BE2C (cell line): ENCODE measurements at places on chromosomes 1 and 21.

- peak; percentile 6 for DNase-seq
These were observed 1.7 kb downstream of the SLC19A1 start for GRCh38 chr21:45540601-45540970.

DNA sequence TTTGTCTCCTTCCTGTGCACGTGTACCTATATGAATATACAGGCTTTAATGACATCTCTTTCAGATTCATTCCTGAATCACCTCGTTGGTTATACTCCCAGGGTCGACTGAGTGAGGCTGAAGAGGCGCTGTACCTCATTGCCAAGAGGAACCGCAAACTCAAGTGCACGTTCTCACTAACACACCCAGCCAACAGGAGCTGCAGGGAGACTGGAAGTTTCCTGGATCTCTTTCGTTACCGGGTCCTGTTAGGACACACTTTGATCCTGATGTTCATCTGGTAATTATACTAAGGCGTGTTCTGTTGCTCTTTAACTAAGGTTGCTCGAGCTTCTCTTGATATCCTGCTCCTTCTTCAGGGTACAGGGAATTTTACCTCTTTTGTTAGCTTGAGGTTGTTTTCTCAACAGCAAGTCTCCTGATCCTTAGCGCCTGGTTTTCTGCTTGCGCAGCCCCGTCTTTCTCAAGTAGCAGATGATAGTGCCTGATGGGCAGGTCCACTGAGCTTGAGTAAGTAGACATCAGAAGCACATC lies 55.1 kb downstream of the SLC22A15 start:
- DNase-seq, result no peak

GRCh38 chr1:30320581-30320890 lies 402.8 kb downstream of the MATN1 start:
- no peak for DNase-seq

DNA sequence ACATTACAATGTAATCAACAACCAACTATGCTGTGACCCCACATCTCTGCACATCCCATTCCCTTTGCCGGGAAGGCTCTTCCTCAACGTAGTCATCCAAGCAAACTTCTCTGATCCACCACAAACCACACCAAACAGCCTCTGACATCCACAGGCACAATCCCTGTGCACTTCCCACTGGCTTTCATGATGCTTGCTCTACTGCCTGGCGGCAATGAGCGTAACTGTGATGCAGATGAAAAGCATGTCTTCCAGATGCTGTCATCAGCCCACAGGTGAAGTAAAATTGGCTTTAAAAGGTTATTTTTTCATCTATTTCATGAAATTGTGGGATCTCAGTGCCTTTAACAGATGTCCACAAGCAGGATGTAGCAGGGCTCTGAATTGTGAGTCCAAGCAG lies 635.2 kb downstream of the SMYD3 start:
- no peak for DNase-seq

- no peak for DNase-seq
These were observed 23.1 kb upstream of the PALMD start for GRCh38 chr1:99622702-99623347.

GRCh38 chr21:25513810-25514209 lies 93.5 kb downstream of the MRPL39 start:
- no peak for DNase-seq

- no peak for DNase-seq
These were observed 55.6 kb upstream of the MYOCOS start for GRCh38 chr1:171566467-171566866.

DNA sequence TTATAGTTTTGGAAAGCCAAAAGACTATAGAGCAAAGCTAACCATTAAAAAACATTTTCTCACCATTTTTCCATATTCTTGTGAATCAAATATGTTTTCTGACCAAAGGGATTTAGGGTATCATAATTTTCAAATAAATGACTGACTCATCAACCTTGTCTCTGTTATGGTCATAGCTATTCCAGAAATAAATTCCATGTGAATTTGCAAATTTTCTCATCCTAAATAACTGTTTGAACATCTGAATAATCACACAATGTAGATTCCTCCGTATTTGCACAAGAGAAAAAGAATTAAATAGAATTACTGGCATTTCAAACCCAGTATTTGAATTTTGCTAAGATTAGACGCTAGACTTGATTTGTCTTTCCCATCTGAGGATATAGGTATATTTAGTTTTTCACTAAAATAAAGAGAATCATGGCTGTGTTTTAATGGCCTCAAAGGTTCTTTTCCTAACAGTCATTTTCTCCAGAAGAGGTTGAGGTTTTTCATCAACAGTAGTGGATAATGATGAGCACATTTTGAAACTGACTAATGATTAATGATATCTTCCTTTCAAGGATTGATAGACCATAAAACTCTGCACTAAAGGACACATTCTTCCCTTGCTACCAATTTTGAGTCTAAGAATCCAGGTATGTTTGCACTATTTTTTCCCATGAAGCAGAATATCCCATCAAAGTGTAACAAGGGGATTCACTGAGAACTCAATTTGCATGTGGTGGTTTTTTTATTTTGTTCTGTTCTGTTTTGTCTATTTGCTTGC lies 9.5 kb upstream of the DUSP23 start:
- no peak for DNase-seq

- no peak for DNase-seq
These were observed 9.5 kb upstream of the C1orf174 start for GRCh38 chr1:3909615-3910014.

GRCh38 chr1:13535227-13535626 lies 21.4 kb upstream of the LRRC38 start:
- DNase-seq, result no peak

DNA sequence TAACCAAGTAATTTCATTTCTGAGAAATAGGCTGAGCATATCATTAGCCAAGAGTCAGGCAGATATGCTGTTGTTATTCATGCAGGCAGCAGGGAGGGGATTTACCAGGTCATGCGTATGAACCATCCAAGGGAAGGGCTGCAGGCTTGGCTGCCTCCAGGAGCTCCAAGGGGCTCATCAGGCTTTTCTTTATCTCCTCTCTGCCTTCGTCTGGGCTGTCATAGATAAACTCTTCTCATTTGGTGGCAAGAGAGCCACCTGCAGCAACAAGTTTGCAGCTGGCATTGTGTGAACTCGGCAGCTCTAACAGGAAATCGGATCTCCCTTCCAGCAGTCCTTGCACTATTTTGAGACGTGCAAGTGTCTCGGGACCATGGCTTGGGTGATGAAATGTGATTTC lies 7.5 kb downstream of the CCDC27 start:
- DNase-seq, result no peak

- no peak for DNase-seq
These were observed 18.7 kb downstream of the ADAMTS5 start for GRCh38 chr21:26948194-26948593.

- DNase-seq, result peak; percentile 20
These were observed 2.9 kb downstream of the ZBTB40 start for GRCh38 chr1:22454476-22455056.

- DNase-seq, result no peak
These were observed 14.3 kb upstream of the NMNAT2 start for GRCh38 chr1:183432548-183432875.

- peak; percentile 43 for DNase-seq
These were observed 17.7 kb upstream of the S100A7 start for GRCh38 chr1:153478047-153478691.

DNA sequence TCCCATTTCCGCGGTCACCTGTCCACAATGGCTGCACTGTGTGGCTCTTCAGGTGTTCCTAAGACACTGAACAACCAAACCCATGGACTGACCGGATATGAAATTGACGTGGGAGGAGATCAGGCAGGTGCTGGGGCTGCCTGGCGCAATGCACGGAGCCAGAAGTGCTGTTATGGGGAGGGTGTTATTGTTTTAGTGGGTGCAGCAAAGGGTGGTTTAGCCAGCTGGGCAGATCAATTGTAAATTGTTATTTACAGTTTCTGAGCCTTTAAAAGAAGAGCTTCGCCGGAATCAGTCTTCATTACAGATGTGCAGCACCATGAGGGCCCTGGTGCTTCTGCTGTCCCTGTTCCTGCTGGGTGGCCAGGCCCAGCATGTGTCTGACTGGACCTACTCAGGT lies at the start of gene CA6:
CA6 (plus strand) TSS at position 301 of the 400 bp plus-strand sequence; CDS start at position 320, 19 bp downstream.
- DNase-seq, result no peak

DNA sequence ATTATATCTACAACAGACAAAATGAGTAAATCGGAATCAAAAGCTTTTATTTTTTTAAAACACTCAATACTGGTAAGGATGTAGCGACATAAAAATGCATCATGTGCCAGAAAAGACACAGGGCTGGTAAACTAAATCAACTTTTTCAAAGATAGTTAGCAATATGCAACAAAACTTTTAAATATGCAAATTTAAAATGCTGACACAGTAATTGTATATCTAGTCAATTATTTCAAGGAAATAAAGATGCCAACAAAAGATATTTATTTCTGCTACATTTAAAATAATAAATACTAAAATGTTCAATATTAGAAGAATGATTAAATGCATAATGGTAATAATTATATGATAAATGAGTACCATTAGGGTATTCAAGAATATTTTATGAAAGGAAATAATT lies 295.1 kb downstream of the SMYD3 start:
- no peak for DNase-seq

DNA sequence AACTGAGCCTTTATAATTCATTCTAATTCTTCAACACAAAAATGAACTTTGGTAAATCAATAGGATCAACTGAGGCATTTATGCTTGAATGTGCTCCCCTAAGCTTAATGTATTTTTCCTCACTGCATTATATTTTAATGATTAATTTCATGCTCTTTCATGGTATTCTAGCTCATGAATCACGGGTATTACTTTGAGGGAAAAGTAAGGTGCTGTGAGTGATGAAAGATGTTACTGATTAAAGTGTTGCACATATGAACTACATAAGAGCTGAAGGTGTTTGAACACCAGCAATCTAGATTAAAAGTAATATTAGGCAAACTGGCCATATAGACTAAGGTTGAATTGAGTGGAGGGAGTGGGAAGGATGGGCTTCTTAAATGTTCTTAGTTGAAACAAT lies 1.9 kb downstream of the DPYD start:
- DNase-seq, result no peak

DNA sequence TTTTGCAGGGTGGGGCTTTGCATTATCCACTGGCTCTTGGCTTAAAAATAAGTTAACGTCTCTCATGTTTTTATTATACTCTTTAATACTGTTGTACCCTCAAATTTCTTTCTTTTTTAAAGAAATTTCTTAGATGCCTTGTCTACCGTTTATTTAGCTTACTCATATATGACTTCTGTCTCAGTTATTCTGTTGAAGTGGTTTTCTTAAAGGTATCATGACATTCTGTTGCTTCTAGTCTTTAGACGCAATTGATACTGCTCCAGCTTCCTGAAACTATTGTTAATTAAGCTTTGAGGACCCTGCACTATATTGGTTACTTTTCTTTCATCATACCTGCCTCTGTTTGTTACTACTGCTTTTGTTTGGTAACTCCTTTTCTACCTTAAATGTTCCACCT lies 11.7 kb downstream of the PKN2 start:
- DNase-seq, result no peak

- DNase-seq, result no peak
These were observed 14.3 kb upstream of the DNAJC28 start for GRCh38 chr21:33505833-33506232.

DNA sequence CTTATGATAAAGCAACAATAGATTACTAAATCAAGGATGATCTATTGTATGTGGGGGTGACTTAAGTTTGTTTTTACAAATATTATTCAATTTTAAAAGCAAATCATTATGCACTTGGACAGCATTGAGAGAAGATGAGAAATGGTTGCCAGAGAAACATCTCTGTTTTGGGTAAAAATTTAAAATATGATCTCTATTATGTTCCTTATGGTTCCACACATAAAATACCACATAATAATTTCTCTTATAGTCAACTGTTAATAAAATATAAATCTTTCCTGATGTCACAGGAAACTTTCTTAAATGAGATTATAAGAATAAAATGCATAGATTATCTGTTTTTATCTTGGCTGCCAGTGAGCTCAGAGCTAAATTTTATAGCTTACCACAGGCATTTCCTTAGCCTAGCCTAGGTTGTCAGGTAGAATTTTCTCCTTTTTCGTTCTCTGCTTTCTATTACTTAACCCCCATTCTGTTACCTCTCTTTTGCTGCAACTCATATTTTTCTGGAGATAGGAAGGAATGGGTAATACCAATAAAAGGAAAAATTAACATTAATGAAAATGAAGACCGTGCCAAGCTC lies 109.7 kb downstream of the TGFB2 start:
- no peak for DNase-seq

- DNase-seq, result no peak
These were observed 5.5 kb upstream of the ANKRD65 start for GRCh38 chr1:1426496-1427105.

DNA sequence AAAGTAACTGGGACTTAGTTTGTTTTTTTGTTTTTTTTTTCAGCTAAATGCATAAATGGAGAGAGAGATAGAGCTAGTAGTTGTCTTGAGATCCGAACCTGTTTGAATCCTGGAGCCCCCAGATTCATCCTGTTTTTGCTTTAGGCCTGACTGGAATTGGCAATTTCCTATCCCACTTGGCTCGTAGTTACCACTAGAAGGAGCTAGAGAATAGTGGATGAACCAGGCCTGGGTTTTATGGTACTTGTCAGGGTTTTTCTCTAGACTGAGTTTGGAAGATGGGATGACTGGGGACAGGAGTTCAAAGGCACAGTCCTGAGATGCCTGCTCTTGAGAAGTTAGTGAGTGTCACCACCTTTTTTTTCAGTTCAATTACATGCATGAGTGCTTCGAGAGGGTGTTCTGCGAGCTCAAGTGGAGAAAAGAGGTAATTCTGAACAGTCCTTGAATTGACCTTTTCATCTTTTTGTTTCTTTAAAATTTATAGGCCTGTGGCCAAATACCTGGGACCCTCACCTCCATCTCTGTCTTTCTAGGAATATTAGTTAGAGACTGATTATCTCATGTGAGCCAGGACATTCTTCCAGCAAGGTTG lies 23.4 kb downstream of the CELF3 start:
- no peak for DNase-seq

DNA sequence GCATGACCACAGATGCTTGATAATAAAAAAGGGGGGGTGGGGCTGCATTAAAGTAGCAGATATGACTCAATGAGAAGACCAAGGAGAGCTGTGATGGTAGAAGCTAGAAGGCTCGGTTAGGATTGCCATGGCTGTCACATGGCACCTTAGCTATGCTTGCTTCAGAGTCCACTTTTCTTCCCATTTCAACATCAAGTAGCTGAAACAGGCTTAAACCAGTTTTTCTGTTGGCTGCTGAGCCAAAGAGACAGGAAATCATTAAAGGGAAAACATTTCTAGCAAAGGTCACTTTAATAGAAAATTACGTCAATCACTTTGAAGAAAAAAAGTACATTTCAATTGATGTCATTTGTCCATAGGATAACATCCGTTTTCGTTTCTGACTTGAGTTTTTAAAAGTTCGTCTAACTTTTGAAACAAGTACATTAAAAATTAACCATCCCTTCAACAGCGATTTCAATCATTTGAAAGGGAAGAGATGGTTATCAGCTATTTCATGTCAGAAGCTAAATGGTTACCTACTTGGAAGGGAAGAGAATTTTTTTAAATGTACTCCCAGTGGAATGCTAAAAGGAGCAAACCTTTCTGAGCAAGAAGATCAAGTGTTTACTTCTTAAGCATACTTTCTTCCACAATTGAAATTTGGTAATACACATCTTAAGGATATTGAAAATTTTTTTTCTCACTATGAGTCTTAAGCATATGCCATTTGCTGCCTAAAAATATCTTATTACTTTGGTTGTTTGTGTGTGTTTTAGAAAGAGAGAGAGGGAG lies 488.1 kb upstream of the PRMT6 start:
- DNase-seq, result no peak
